ENCODE measurements at places on chromosomes 11 and 22.

DNA sequence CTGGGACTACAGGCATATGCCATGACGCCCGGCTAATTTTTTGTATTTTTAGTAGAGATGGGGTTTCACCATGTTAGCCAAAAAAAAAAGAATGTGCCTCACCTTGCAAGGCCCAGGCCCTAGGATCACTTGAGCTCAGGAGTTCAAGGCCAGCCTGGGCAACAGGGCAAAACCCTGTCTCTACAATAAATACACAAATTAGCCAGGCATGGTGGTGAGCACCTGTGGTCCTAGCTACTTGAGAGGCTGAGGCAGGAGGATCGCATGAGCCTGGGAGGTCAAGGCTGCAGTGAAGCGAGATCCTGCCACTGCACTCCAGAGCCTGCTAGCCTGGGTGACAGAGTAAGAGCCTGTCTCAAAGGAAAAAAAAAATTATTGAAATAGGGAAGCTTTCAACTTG, 8.1 kb upstream of the LDHC start:
- DNase-seq, result no peak

DNA sequence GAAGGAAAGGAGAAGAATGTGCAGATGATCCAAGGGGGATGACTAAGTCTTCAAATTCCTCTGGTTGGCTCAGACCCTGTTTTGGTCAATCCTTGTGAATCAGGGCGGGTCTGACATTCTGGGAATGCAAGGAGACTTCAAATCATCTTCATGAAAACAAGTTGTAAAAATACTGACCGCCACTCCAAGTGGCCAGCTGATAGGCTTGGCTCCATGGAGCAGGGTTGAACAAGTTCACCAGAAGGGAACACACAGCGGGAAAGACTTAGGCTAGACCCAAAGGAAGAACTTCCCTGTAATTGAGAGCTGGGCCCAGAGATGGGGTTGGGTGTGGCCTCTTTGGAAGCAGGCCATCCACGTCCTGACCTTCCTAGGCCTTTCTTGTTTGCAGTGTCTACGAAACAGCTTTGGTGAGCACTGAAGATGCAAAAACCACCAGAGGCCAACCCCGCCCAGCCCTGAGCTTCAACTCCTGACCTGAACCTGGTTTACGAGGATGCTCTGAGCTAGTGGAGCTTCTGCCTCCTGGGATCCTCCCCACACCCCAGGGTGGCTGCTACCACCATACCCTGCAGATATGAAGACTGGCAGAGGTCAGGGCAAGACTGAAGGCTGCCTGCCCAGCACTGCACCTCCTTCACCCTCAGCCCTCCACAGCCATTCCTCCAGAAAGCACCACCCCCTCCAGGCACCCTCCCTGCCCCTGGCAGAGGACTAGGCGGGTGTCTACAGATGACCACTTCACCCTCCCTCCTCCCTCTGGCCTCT, 26.1 kb downstream of the GDPD5 start:
- peak; percentile 99 for DNase-seq

GRCh38 chr11:124278261-124278660, 22.1 kb downstream of the OR8G5 start:
- no peak for DNase-seq

- peak; percentile 11 for DNase-seq
These were observed 11.9 kb downstream of the B3GNT6 start for GRCh38 chr11:77046060-77046501.

GRCh38 chr11:69121021-69121420, 34.7 kb upstream of the SMIM38 start:
- DNase-seq, result no peak

DNA sequence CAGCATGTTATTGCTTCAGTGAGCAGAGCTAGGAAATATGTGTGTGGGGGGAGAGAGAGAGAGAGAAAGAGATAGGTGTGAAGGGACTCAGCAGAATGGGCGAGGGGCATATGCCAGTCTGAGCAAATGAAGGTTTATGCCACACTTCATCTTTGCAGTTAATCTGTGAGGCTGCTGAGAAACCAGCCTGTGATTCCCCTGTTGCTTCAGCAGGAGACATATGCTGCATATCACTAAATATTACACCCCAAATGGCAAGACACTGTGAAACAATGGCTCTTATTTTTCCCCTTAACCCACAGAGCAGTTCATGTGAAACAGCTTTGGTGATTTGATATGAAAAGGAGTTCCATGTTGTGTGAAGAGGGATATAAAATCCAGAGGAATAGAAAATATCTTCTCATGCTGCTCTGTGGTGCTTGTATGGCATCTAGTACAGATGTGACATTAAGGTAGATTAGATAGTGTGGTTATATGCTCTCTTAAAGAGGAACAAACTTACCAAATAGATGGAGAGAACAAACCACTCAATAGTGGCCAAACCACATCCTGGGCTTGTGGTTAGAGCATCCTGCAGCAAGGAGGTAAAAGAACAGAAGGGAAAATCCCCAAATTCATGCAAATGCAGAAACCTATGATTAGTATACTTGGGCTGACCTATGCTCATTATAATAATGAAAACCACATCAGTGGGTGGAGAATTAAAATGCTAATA, 864.2 kb downstream of the FAM181B start:
- no peak for DNase-seq

- no peak for DNase-seq
These were observed 1.6 kb downstream of the TSSC4 start for GRCh38 chr11:2402106-2402505.

- DNase-seq, result no peak
These were observed 70.0 kb upstream of the B3GAT1 start for GRCh38 chr11:134481933-134482527.

- peak; percentile 45 for DNase-seq
These were observed 124.7 kb upstream of the APOA1 start for GRCh38 chr11:116962108-116962507.

DNA sequence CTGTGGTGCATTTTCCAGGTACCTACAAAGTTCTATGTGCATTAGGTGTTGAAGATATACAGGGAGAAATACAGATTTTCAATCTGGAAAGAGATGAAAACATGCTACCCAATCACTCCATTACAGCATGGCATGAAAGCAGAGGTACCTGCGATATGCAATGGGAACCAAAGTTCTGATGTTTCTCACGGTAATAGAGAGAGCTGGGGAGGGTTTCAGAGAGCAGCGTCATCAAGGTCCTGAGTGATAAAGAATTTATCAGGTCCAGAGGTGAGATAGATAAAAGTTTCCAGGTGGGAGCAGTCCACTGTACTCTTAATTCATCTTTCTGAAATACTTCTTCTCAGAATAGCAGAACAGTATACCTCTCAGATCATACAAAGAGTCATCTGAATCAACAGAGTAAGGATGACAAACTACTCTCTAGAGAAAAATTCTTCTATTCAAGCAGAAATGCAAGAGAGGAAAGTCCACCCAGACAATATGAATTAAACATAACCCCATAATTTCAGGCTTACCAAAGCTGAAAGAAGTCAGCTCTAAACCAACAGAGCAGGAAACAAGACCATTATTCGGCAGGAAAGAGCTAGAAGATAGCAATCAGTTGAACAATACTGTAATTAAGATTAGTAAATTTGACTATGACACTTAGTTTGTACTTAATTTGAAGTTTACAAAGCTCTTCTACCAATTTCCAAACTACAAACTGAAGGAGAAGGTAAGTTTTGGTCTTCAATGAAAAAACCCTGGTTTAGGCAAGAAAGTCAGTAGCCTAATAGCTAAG, 12.8 kb downstream of the CTSC start:
- DNase-seq, result no peak

DNA sequence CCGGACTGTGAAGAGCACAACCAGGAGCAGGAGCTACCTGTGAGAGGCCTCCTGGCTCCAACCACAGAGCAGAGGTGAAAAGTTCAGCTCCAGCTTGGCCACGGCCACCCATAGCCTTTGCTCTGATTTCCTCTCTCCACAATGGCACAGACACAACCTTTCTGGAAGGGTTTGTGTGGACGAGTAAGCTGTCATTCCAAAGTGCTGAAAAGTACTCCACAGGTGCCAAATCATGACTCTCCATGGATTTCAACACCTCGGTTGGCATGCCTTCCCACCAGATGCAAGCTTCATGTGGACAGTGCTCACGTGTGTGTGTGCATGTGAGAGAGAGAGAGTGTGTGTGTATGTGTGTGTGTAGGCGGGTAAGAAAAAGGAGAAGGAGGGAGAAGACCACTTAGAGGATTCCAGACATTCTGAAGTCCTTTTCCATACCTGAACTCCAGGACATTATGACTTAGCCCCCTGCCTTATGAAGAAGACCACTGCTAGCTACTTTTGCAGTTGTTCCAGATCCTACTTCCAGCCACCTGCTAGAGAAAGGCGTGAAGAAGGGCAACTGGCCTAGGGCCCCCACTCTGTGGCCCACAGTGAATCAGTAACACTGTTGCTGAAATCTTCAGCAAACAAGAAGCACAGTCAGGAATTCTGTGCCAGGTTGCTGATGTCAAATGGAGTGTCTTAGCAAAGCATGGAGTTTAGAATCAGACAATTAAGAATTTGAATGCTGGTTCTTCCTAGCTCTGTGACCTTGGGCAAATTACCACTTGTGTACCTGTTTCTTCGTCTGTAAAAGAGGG, 13.9 kb upstream of the NAV2 start:
- peak; percentile 34 for DNase-seq

DNA sequence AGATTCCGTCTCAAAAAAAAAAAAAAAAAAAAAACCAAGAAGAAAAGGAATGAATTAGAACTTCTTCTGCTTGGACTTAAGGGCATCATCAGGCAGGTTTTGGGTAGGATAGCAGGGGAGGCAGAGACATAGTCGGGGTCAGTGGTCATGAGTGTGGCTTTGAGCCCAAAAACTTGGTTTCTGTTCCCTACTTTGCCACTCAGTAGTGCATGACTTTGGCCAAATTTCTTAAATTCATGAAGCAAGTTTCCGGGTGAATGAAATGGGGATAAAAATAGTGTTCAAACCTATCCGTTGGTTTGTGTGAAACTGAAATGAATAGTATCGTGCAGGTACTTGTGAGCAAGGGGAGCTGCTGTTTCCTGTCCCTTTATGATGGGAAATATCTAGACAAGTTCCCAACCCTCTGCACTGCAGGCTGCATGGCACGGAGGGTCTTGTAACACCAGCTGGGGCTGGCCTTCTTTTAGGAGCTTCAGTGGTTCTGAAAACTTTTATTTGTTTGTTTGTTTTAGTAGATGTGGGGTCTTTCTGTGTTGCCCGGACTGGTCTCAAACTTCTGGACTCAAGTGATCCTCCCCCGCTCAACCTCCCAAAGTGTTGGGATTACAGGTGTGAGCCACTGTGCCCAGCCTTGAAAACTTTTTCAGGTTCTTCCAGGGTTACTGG, 18.4 kb downstream of the NEAT1 start:
- DNase-seq, result peak; percentile 58

GRCh38 chr22:24436553-24436952, 9.2 kb downstream of the ADORA2A start:
- no peak for DNase-seq

DNA sequence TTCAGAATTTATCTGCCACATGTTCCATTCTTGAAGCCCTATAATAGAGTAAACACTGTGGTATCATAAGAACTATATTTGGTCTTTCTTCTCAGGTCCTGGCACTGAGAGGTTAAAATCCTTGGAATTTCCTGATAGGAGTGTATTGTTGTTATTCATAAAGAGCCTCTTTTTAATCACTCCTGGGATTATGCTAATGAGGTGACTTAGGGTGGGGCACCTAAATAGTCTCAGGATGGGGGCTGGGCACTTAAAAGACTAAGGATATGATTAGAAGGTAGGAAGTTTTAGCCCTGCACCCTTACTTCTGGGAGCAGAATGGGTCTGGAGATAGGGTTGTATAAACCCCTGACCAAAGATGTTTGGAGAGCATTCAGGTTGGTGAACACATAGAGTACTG, 755.2 kb upstream of the TENM4 start:
- no peak for DNase-seq

DNA sequence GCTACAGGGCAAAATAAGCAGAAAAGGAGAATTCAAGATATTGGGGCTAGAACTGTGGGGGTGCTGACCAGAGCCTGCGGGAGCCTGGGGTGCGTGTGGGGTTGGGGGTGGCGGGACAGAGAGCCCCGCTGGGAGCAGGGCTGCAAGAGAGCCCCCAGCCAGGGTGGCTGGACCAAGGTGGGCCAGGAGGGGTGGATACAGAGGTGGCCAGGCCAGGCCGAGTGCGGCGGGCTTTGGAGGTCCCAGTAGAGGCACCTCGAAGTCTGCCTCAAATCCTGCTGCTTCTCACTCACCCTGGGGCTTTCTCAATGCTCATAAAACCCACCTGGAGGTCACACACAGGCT, 16.9 kb upstream of the MUC5B start:
- DNase-seq, result no peak

GRCh38 chr11:75276686-75277085, 36.1 kb downstream of the TPBGL start:
- DNase-seq, result no peak

GRCh38 chr11:44033411-44033850, 14.3 kb upstream of the ACCSL start:
- no peak for DNase-seq

GRCh38 chr11:76465701-76466100, 20.9 kb downstream of the EMSY start:
- DNase-seq, result no peak

DNA sequence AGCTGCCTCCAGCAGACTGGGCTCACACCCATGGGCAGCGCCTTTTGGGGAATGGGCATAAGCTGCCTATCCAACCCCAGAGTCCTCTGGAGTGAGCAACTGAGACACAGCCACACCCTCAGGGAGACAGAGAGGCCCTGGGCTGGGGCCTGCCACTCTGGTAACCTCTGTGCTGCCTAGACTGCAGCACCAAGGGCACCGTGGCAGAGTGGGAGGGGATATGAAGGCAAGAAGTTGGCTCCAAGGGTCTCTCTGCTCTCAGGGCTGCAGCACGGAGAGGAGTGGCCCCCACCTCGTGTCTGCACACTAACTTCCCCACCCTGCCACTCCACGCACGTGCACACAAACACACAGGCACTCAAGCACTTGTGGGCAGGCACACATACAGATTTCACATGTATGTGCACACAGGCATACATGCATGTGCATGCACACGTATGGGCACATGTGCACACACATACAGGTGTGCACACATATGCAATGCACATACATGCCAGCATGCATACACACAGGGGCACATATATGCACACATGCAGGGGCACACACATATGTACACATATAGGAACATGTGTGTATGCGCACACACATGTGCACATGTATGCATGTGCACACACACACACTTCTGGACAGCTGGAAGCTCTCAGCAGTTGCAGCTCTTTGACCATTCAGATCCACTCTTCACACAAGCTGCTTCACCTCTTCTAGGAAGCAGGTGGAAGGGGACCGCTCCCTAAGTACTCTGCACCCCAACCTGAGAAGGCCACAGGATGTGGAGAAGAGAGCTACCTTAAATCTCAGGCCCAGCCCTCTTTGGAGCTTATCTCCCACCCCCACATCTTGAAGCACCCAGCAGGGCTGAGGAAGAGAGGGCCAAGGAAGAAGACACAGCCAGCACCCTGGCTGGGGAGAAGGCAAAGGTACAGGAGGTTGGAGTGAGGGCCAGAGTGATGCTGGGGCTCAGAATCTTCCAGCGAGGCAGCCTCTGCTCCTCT, 4.3 kb downstream of the IGSF9B start:
- no peak for DNase-seq

- DNase-seq, result no peak
These were observed 26.5 kb upstream of the TREH start for GRCh38 chr11:118705791-118706545.

- peak; percentile 49 for DNase-seq
These were observed 26.4 kb downstream of the KCTD17 start for GRCh38 chr22:37077802-37078448.

DNA sequence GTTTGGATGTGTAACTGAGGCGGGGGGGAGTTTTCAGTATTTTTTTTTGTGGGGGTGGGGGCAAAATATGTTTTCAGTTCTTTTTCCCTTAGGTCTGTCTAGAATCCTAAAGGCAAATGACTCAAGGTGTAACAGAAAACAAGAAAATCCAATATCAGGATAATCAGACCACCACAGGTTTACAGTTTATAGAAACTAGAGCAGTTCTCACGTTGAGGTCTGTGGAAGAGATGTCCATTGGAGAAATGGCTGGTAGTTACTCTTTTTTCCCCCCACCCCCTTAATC, 2.3 kb downstream of the MALAT1 start:
- no peak for DNase-seq

All from EH (cell line).